ENCODE measurements at places on chromosomes 2 and 18.
A peak's percentile ranks its signal among the peaks of the same experiment; 100 is the strongest.

- DNase-seq = no peak
Observed at GRCh38 chr2:4962419-4962818, 729.8 kb upstream of the SOX11 start.

DNA sequence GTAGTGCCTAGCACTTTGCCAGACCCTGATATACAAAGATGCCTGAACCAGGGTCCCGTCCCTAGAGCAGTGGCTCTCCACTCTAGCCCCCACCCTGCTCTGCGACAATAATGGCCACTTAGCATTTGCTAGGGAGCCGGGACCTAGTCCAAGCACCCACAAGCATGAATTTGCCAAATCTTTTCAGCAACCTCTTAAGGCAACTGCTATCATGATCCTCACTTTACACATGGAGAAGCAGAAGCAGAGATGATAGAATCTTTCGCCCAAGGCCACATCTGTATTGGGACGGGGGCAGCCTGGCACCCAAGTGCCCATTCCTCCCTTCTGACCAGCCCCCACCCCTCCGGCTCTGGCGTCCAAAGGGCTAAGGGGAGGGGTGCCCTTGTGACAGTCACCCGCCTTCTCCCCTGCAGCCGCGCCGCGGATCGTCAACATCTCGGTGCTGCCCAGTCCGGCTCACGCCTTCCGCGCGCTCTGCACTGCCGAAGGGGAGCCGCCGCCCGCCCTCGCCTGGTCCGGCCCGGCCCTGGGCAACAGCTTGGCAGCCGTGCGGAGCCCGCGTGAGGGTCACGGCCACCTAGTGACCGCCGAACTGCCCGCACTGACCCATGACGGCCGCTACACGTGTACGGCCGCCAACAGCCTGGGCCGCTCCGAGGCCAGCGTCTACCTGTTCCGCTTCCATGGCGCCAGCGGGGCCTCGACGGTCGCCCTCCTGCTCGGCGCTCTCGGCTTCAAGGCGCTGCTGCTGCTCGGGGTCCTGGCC lies 13.0 kb downstream of the SIGLEC15 start:
- DNase-seq = no peak

DNA sequence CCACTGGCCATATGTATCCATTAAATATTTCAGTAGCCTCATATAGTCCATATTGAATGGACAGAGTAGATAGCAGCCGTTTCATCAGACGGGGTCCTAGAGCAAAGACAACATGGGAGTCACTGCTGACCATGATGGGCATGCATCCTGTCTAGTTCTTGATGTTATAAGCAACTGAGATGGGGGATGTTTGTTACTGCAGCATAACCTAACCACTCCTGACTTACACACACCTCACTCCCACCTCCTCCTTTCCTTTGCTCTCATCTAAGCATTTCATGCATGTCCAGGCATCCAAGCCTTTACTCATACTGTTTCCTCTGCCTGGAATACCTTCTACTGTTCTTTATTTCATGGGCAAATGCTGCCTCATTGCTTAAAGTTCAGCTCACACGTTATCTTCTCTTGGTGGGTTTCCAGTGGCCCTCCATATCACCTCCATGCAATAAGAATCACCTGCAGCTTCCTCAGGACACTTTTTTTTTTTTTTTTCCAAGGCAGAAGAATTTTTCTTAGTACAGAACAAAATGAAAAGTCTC lies 87.8 kb downstream of the DDX1 start:
- no peak for DNase-seq

GRCh38 chr2:17107151-17107550 lies 411.1 kb downstream of the RAD51AP2 start:
- no peak for DNase-seq

DNA sequence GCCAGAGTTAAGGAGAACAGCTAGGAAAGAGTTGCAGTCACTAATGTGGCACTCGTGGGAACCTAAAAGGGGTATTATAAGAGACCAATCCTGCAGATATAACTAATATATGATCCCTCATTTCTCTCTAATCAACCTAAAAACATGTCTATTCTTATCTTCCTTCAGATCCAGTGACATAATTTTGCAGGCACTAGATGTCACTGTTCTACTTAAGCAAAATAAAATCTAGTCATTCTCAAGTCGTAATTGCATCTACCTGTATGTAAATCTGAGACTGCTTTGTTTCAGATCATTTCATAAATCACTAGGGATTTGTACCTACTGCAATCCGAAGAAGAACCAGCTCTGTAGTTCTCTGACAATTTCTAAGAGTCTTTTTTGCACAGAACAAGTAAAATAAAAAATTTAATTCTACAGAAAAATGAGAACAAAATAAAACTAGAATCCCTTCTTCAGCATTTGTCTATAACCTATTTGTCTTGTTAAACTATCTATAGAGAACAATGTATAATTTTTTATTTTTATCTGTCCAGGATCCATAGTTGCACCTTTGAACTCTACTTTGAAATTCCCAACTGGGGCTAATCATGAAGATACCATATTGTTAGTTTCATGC lies 56.5 kb upstream of the ERBB4 start:
- no peak for DNase-seq

- DNase-seq = peak; percentile 1
Observed at GRCh38 chr2:84458551-84459017, 496 bp downstream of the SUCLG1 start.

- no peak for DNase-seq
Observed at GRCh38 chr2:173151671-173152401, 76.2 kb downstream of the MAP3K20 start.

DNA sequence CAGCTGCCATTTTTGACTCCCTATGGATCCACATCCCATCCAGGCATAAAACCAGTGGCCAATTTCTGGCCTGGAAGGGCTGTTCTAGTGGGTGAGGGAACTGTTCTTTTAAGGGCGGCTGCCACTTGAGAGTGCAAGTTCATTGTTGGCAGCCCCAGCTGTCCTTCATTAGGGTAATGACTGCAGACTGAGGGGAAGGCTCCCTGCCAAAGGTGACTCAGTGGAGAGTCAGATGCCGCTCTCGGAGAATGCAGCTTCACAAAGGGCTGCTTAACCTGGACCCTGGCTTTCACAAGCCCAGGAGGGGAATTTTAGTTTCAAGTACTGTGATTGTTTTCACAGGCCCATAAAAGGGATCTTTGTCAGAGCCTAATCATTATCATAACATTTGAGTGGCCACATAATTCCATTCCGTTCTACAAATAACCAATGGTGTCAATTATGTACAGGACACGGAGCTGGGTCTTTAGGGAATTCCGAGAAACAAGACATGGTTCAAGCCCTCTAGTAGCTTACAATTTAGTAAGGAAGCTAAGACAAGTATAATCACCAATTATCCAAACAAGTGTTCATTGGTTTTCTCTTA lies 235.7 kb downstream of the CDCA7 start:
- no peak for DNase-seq

GRCh38 chr2:216696321-216696720 lies 972 bp upstream of the IGFBP5 start:
- DNase-seq = no peak

DNA sequence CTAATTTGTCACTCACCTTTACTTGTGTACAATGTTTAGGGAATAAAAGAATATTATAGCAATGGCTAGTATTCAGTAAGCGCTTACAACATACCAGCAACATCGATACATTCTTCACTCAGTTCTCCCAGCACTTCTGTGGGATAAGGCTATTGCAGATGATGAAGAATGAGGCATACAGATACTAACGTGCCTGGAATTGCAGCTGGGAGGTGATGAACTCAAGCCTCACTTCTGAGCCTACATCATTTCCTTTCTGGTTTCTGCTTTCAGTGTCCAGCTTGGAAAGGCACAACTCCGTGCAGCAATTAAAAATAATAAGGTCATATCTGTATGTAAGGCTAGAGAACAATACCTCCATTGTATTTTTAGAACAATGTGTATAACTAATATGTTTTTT lies 95.4 kb upstream of the AQP4 start:
- no peak for DNase-seq

- no peak for DNase-seq
Observed at GRCh38 chr2:187615364-187615763, 61.1 kb upstream of the TFPI start.

- DNase-seq = no peak
Observed at GRCh38 chr2:162092658-162093556, 18.9 kb upstream of the DPP4 start.

DNA sequence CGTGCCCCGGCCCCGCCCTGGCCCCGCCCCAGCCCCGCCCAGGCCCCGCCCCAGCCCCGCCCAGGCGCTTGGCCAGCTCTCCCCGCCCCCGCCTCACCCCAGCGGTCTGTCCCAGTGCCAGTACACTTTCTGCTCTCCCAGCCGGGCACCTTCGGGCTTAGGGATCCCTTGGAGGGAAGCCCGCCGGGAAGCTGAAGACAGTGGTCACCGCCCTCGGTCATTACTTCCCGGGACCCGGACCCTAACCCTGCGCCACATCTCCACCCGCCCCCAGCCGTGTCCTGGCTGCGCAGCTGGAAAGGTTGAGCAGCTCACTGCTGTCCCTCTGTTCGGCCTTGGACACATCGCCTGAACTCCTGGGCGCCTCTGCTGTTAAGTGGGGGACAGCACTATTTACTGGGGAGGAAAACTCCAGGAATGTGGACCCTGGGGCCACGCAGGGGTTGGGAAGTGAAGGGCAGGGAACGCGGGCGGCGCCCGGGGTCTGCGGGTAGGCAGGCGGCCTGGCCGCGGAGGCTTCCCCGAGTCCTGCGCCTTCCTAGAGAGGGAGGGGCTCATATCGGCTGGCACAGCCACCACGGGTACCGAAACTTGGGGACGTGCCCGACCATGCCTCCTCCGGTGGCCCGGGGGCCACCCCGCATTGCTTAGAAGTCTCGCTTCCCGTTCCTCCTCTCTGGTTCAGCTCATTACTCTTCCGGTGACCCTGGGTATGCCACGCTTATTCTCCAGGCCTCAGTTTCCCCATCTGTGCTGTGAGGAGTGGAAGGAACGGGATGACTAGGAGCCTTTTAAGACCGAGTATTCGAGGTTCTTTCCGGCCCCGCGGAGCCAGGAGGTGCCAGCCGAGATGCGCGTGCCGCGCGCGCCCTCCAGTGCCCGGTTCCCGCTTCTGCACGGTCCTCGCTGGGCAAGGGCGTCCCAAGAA lies 121.0 kb downstream of the GYPC start:
- peak; percentile 82 for DNase-seq

DNA sequence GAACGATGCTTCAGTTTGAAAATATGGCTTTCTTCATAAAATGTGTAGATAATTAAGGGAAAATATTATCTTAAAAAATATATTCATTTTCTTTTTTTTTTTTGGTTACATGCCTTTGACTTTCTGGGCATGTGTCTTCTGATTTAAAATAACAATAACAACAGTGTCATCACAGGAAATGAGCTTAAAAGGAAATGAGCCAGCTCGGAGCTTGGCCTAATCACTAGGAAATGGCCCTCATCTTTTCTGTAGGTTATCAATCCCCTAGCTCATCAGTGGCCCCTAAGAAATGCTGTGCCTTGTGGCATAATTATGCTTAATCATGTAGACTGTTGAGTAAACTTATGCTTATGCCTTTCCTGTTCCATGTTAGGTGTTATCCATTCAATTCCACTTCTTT lies 141.8 kb upstream of the FHL2 start:
- no peak for DNase-seq

- no peak for DNase-seq
Observed at GRCh38 chr18:22349317-22349898, 68.3 kb downstream of the CTAGE1 start.

Measured in effector memory CD8-positive, alpha-beta T cell (primary cell).